ENCODE measurements at places on chromosomes 13 and 19.

DNA sequence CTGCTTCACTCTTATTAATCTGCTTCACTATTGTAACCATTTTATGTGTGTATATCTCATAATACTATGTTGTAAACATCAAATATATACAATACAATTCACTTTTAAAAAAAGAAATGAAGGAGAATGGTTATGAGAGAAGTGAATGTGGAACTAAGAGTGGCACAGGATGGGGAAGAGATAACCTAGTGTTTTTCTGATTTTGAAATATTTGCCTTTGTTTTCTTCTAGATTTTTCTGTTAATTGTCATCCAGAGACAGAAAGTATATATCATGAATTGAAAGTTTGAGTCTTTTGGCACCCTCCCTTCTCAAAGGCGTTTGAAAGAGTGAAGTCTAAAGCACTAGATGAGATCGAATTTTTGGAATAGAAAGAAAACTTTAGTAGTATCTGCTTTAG lies 2.8 kb downstream of the DNAJC3 start:
- no peak for DNase-seq

DNA sequence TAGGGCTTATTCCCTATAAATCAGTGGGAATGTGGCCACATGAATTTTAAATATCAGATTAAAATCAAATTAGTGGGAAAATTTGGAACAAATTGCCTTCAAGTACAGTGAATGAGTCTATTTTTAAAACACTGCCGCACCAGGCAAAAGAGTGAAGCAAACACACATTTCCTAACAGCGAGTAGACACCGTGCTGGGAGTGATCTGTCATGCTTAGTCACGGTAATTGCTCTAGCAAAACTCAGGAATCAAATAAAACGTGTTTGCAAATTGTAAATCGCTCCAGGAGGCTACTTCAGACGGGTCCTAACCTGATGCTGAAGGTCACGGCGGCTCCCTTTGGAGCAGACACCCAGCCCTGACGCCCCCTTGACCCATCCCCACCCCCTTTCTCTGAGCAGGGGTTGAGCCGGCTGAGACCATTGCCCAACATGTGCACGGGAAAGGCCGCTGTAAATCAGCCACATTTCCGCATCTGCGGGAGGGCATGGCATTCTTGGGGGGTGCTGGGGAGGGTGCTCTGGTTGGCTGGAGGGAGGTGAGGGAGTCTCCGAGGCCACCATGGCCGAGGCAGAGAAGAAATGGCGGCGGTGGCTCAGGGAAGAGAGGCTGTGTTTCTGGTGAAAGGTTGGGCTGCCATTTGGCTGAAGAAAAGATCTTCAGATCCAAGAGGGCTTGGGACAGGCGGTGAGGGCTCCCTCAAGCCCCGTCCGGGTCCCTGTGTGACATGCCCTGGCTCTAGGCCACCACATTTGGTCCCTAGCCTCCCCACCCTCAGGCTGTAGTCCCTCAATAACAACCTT lies 8.9 kb downstream of the CEBPA start:
- DNase-seq, result no peak

- no peak for DNase-seq
Measured at GRCh38 chr19:47398707-47399597, 20.4 kb downstream of the MEIS3 start.

DNA sequence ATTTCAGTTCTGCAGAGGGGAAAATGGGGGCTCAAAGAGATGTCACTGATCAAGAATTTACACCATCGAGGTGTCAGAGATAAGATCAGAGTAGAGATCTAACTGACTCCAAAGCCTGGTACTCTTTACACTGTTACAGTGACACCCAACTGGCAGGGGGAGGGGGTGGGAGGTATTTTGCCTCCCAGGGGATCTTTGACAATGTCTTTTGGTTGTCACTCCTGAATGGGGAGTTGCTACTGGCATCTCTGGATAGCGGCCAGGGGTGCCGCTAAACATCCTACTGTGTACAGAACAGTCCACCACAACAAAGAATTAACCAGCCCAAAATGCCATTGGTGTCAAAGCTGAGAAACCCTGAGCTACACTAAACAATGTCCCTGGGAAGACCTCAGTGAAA lies 3.1 kb downstream of the FPR3 start:
- no peak for DNase-seq

DNA sequence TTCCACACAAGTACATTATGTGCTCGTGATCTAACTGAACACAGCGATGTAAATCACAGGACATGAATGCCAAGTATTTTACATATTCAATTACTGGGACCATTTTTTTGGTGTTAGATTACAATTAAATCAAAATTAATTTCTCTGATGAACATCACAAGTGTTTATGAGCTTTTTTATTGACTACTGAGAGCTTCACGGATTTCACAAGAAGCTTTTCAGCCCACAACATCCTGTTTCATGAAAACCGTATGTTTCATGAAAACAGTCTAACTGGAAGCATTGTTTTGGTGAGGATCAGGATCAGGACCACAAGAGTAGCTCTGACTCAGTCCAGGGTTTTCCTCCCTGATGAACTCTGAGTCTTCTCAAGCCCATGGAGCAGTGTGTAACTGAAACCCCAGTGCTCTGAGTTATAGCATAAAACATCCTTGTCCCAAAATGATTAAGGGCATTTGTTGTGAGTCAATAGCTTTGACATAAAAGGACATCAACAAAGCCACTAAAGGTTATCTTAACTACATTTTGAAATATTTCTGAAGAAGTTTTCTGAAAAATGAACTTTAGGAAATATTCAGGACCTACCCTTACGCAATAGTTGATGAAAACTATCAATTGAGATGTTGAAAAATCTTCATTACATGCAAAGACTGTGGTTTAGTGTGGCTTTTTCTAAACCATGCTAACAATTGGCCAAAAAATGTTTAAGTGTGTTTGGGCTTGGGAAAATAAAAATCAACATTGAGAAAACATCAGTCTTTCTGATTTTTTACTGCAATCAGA lies 49.3 kb downstream of the UFM1 start:
- no peak for DNase-seq

GRCh38 chr13:89034015-89034414 lies 1362.8 kb downstream of the SLITRK5 start:
- no peak for DNase-seq

DNA sequence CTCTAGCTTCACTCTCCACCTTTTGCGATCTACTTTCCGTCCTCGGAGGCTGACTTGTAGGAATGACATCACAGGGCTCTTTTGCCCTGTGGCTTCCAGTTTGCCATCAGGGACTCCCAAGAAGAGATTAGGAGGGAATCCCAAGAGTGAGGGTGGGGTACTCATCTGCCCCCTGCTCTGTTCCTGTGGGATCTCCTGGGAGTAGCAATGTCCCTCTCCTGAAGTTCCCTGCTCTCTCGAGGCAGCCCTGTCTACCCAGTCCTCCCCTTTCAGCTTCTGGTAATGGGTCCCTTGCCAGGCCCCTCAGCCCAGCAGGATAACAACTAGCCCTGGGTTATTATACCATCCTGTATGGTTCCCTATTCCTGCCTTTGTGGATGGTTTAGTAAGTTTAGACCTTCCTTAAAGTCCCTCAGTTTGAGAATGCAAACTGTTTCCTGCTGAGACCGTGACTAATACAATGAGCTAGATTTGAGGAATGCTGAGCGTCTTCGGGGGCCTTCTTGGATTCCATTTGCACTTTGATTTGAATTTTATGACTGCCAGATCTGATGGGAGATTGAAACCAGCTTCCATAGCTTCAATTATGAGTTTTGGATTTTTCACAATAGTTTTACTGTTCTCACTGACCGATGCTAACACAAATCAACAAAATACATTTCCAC lies 73.7 kb upstream of the IPO5 start:
- DNase-seq, result no peak

- DNase-seq, result no peak
Measured at GRCh38 chr13:92530364-92530763, 696.2 kb upstream of the GPC6 start.

GRCh38 chr13:41064493-41064892 lies 3.2 kb downstream of the WBP4 start:
- no peak for DNase-seq

GRCh38 chr19:4149518-4150288 lies 3.7 kb upstream of the CREB3L3 start:
- DNase-seq, result no peak

- no peak for DNase-seq
Measured at GRCh38 chr13:45086484-45086883, 33.8 kb upstream of the GTF2F2 start.

GRCh38 chr13:99063952-99064351 lies 86.1 kb upstream of the DOCK9 start:
- DNase-seq, result no peak

DNA sequence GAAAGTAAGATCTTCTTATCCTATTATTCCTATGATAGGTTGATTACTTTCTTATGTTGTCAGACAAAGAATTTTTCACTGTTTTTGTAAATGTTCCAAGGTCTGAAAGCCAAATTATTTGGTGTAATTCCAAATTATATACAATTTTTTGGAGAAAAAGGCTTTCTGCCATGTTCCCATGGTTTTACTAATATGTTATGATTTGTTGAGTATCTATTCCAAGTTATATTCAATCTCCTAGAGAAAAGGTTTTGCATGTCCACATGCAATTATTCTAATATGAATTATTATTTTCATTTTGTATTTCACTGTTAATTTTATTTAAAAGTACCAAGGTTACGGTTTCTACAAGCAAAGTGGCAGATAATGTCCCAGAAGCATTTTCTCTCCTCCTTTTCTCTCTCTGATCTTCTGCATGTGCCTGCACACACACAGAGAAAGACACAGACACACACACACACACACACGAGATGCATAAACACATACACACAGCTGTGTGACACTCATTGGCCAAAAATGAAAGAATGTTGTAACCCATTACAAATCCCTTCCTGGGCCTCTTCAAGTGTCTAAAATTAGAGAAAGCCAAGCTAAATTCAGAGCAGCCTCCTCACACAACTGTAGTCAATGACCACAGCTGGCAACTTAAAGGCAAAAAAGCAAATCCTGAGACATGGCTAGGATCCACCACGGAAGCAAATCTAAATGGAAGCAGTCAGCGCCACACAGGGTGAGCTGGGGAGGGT lies 621.0 kb downstream of the EFNB2 start:
- no peak for DNase-seq

DNA sequence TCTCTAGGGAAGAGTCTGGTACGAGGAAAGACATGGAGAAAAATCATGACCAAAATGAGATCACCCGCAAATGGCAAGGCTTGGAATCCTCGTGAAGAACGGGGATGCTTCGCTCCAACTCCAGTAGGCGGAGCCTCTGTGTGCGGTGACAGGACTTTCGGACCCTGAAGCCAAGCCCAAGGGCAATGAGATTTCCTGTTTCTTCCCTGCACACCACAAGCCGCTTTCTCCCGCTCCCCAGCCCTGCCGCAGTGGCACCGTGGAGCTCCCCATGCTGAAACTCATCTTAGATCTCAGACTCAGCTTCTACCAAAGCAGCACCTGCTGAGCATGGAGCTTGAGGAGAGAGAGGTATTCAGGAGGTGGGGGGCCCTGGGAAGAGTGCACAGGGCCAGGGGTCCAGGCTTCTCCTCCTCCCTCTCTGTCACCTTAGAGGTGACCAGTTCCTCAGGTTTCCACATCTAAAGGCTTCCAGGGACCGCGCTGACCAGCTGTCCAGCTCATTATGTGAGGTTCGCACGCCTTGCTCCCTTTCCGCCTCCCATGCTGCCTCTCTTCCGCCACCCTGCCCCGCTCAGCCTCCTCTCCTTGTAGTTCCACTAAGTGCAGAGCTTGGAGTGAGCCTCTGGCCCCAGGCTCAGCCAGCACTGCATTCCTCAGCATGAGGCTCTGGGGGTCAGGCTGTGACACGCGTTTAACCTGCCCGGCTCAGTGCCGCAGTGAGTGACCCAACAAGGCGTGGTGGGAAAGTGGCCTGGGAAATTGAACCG lies 153.8 kb upstream of the SOX1 start:
- no peak for DNase-seq

- DNase-seq, result no peak
Measured at GRCh38 chr13:114264886-114265611, 16.4 kb upstream of the UPF3A start.

DNA sequence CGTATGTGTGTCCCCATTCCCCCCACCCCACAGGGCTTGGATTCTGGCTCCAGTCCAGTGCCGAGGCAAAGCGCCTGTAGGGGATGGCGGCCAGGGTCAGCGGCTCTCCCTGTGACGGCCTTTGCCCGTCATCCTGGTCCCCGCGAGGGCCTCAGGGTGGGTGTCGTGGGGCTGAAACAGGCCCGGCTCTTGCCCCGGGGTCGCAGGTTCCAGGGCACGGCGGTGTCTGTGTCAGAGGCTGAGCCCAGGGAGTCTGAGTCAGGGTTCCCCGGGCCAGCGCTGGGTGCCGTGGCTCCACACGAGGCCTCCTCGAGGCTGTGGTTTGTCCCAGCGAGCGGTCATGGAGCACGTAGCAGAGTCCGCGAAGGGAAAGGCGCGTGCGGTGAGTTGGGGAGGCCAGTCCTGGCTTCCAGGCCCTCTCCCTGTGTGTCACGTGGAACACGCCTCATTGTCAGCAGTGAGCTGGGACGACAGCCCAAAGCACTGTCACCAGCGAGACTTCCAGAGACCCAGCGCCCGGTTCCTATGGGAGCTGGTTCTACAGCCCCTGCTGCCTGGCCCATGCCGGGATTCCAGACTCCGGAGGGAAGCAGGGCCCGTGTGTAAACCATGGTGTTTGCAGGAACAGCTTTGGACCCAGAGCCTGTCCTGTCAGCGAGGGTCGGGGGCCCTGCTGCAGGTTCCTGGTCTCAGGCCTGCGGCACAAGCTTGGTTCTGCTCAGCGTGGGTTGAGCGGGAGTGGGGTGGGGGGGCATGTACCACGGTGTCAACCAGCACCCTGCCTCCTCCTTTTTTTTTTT lies 13.4 kb downstream of the NCLN start:
- no peak for DNase-seq
